ENCODE measurements at places on chromosomes 1 and 21.

DNA sequence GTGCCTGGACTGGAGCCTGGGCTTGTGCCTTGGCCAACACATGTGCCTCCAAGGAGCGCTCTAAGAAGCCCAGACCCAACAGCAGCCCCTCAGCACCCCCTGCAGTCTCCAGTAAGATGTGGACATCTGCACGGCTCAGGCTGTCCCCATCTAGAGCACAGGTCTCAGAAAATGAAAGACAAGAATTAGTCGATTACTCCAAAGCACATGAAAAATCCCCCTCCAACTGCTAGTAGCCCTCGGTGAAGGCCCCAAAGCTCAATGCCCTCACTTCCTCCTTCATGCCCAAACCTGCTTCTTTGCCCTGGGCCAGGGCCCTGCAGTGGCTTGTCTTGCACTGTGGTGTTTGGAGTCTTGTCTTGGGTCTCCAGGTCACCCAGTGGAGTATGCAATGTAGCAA, 21.9 kb upstream of the ERO1B start:
- no peak for DNase-seq

DNA sequence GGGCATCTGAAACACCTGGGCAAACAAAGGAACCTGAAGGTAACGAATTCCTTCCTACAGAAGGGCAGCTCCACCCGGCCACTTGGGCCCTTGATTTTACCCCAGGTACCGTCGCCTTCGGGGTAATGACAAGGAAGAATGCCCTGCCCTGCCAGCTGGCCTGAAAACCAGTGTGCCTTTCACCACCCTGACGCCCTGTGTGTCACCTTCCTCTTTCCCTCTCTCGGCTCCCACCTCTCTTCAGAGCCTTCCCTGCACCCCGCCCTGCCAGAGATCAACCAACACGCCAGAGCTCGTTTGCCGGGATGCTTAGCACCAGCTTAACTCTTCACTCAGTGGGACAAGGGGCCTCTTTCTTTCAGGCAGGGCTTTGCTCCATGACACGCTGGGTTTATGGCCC, 86.0 kb downstream of the SIM2 start:
- DNase-seq = no peak

GRCh38 chr21:38254970-38255369, 1.8 kb upstream of the KCNJ15 start:
- no peak for DNase-seq

DNA sequence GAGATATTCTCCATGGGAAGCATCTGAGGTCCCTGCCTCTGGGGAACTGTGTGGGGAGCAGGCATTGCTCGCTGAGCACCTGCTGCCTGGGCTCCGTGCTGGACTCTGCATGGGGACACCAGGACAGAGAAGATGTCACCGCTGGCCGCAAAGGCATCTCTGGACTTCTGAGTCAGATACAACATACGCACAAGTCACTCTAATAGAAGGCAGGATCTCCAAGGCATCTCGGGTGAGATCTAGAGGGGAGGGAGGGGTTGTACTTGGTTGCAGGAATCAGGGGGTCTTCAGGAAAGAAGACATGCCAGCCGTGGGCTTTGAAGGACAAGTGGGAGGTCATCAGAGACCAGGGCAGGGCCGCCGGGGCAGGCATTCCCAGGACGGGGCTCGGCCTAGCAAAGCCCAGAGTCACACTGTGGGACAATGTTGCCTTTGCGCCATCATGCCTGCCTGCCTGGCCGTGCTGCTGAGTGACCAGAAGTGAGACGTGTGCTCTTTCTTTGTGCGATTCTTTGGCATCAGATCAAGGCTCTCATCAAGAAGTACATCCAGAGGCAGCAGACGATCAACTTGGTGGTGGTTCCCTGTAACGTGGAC, 28.3 kb downstream of the MX2 start:
- DNase-seq = no peak

DNA sequence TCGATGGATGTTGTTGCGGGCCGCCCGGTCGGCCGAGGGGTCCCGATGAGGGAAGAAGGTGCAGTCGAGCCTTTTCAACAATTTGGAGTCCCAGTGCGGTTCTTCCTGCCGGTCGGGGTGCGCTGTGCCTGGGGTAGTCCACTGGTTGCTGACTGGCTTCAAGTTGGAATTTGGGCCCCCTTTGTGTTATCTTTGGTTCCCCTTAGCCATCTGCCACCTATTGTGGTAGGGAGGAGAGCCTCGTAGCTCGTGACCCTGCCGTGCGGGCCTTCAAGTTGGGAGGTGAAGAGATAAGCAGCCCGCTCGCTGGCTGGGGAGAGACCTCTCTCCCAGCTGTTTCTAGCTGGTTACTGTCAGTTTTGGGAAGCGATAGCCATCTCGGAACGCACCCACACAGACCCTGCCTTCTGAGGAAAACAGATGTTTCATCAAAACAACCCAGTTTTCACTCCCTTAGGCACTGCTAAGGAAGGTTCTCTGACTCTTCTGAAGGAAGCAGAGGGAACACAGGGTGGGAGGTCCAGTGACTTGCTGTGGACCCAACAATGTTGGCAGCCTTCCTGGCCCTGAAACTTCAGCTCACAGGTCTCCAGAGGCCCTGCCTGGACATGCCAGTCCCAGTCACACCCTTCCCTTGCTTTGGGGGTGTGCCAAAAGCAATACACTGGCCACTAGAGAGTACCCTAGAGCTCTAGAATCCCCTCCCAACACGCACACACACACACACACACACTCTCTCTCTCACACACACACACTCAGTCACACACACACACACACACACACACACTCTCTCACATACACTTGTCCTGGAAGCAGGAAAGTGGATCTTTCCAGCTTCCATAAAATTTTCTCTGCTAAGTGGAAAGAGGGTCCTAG, 1.0 kb downstream of the BTG2 start:
- no peak for DNase-seq

- DNase-seq = no peak
Measured at GRCh38 chr1:22376001-22376400, 75.7 kb upstream of the ZBTB40 start.

GRCh38 chr1:56098946-56099345, 480.4 kb downstream of the PLPP3 start:
- no peak for DNase-seq

- DNase-seq = no peak
Measured at GRCh38 chr1:113983826-113984225, 4.6 kb downstream of the OLFML3 start.

DNA sequence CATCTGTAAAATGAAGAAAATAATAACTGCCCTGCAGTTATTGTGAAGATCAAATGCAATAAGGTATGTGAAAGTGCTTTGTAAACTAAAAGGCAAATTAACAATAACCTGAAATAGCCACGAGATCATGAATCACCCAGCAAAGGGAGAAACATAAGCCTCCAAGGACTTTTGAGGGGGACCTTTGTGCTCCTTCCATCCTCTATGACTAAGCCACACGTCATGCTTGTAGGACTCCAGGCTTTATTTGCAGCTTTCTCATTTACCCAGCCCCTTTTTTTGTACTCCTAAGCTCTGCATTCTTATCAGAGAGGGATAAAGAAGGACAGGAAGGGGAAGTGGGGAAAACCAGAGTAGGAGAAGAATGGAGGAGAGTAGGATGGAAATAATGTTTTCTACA, 115.1 kb downstream of the PROX1 start:
- no peak for DNase-seq

DNA sequence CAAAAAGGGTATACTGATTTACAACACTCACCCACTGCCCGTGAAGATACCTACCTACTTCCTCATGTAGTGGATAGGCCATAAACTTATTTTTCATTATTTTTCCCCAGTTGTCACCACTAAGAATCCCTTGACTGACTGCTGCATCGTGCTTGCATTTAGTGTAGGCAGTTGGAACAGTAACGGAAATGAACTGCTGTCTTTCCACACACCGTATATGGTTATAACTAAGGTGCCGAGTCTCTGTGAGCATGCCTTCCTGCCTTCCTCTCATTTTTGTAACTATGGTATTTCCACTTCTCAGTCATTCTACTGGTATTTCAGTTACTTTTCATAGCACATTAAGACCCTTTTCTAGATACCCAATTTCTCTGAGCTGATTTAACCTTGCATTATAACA, 36.4 kb downstream of the SLC35F3 start:
- no peak for DNase-seq

DNA sequence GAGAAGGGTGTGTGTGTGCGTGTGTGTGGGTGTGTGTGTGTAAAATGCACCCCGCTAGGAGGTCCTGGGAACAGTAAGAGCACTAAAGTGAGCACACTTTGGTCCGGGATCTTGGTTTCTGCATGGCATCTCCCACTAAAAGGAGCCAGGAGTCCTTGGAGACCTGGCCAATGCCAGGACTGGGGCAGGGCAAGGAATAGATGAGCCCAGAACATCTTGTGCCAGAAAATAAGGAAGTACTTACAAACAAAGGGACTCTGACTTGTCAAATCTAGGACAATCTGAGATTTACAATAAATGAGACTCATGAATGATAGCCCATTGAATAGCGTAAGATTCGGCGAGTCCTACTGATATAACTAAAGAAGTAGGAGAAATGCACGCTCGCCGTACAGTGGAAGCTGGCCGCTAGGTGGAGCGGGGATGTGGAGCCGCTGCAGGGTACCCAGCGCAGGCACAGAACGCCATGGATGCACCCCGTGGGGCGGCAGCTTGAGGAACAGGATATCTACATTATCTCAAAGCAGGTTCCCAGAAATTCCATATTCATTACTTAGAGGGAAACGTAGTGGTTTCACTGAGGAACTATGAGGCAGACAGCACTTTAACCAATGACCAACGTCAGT, 7.1 kb downstream of the SLC37A1 start:
- DNase-seq = no peak

DNA sequence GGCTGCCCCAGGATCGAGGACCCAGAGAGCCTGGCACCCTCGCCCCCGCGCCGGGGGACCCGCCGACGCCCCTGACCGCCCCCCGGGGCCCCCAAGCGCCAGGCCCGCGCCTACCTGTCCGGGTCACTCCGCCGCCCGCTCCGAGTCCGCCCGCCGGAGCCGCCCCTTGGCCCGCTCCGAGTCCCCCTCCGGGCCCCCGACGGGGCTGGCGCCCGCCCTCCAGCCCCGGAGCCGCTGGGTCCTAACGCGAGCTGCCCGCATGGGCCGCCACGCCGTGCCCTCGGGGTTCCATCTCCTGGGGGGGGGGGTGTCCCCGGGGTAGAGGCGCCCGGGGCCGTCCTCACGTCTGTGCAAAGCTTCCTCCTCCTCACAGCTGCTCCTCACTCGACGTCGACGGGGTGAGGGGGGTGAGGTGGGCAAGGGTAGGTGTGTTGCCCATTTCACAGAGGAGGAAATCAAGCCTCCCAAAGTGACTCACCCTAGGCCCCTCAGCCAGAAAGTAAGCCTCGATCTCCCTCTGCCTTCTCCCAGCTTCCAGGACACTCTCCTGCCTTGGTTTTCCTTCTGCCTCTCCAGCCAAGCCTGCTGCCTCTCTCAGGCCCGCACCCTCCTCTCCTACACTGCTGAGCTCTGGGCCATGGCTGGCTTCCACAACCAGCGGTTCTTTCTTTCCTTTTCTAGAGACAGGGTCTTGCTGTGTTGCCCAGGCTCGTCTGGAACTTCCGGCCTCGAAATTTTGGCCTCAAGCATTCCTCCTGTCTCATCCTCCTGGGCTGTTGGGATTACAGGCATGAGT, at the start of gene MFAP2:
Gene MFAP2 (minus strand): TSS at position 148 of the 796 bp plus-strand sequence. CDS start 2,347 bp downstream, outside the sequence.
- no peak for DNase-seq

DNA sequence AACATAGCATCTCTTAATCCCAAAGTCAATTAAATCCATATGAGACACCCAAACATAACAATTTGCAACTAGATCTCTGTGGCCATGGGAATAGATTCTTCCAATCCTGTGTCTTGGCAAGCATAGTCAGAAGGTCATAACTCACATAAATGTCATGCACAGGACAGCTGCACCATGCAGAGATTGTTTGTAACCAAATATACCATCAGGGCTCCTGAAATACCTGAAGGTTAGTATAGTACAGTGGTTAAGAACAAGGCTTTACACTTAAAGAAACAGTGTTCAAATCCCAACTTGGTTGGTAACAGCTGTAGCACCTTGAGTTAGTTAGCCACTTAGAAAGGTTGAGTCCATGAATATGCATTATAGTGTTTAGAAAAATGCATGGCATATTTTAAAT, 82.6 kb upstream of the CCDC190 start:
- no peak for DNase-seq

GRCh38 chr1:89989799-89990198, 5.1 kb upstream of the ZNF326 start:
- no peak for DNase-seq

GRCh38 chr21:27796106-27796505, 829.2 kb upstream of the ADAMTS5 start:
- DNase-seq = no peak

DNA sequence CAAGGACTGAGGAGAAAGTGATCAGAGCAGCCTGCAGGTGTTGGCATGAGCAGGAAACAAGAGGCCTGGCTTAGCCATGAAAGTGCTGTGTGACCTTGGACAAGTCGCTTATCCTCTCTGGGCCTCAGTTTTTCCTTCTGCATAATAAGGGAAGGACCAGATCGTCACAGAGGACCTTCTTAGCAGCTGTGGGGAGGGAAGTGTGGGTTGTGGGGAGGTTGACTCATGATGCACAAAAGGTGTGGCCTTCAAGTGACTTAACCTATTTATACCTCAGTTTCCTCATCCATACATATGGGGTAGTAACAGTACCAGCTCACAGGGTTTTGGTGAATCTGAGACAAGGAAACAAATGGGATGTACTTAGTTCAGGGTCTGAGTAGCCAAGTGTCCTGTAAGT, 658.8 kb downstream of the MATN1 start:
- DNase-seq = no peak

GRCh38 chr1:44685881-44686280, 11.4 kb downstream of the ARMH1 start:
- DNase-seq = no peak

- no peak for DNase-seq
Measured at GRCh38 chr1:84165601-84166000, 21.5 kb downstream of the PRKACB start.

- no peak for DNase-seq
Measured at GRCh38 chr1:112454316-112454715, 54.4 kb upstream of the WNT2B start.

- no peak for DNase-seq
Measured at GRCh38 chr1:235054936-235055335, 73.7 kb downstream of the TOMM20 start.

GRCh38 chr21:45391743-45392572, 13.0 kb upstream of the COL18A1 start:
- DNase-seq = no peak

All from activated CD4-positive, CD25-positive, alpha-beta regulatory T cell (primary cell).